ENCODE measurements at places on chromosomes 13 and 19.

- DNase-seq: no peak
Observed at GRCh38 chr13:46313432-46314257, 73.4 kb downstream of the RUBCNL start.

DNA sequence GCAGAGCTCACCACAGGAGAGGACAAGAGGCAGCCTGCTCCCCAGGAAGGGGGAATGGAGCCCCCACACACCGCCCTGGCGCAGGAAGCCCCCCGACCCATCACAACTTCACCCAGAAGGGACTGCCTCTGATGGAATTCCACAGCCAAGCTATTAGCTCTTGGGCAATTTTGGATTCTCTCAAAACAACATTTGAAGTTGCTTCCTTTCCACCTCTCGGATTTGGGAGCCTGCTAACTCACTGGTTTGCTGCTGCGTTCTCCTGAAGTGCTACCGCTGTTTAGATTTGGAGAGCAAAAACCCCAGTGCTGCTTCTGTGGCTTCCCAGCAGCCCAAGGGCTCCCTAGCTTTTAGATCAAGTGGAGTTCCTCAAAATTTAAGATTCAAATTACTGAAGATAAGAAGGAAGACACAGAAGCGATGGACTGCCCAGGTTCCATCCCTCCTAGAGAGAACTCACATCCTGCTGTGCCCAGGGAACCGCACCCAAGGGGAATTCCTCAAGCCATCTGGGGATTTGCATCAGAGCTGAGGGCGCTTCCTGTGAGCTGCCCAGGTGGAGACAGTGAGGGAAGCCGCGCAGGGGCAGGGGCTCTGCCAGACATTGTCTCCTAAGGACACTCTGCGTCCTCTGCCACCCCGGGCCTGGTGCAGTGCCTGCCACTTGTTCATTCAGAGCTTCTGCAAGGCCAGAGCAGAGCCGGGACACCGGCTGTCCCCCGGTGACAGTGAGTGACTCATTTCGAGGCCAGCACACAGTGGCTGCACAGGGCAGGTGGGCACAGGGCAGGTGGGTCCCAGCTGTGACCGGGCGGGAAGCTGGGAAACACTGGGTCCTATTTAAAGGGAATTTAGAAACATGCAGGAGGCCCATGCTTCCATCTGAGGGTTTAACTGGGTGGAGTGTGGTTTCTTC, 45.5 kb downstream of the COL4A1 start:
- DNase-seq: no peak

DNA sequence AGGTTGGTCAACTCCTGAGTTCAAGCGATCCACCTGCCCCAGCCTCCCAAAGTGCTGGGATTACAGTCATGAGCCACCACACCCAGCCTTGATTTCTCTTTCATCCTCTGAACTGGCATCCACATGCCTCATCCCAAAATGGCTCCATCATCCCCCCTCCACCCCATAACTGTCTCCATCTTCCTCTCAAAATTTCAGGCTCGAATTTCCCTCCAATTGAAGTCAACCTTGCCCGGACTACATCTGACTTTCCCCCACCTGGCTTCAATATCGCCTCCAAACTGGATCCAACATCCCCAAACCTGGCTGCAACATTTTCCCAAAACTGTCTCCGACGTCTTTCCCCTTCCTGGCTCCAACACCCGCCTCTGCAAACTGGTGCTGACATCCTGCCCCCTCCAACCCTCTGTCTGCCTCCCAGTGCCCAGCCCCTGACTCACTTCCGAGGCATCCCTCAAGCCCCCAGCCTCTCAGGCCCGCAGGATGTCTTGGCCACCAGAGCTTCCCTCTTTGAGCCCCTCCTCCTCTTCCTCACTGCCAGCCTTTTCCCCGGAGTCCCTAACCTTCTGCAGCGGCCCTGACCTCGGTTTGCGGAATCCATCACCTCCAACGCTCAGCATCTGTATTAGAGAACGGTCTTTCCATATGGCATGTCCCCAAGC, 943 bp downstream of the EXOC3L2 start:
- DNase-seq: no peak

- no peak for DNase-seq
Observed at GRCh38 chr13:19836472-19836871, 27.0 kb downstream of the ZMYM5 start.
